Aorta (tissue), 5 donors: ENCODE measurements at places on chromosomes 4 and X. TPM values are rescaled to one million over a fixed set of nuclear protein-coding genes. Genes with fewer than 3 reads are reported as not detected.

USP9X gene
- total RNA-seq: 81.9 TPM

GRCh38 chrX:150502979-150503897, 65.2 kb upstream of the MTM1 start:
- no peak for DNase-seq
- H3K4me1 ChIP-seq: no peaks in the 10 kb centered on the region
- H3K36me3 ChIP-seq: no peaks in the 10 kb centered on the region
- no peak overlapping the region for H3K27ac ChIP-seq

- H3K27me3 ChIP-seq: no peaks in the 10 kb centered on the region
- DNase-seq: peak; percentile 45
- H3K27ac ChIP-seq: no peak overlapping the region
- H3K4me1 ChIP-seq: no peaks in the 10 kb centered on the region
- H3K4me3 ChIP-seq: no peak overlapping the region
These were observed 5.1 kb downstream of the GRIPAP1 start for GRCh38 chrX:48996969-48997368.

DNA sequence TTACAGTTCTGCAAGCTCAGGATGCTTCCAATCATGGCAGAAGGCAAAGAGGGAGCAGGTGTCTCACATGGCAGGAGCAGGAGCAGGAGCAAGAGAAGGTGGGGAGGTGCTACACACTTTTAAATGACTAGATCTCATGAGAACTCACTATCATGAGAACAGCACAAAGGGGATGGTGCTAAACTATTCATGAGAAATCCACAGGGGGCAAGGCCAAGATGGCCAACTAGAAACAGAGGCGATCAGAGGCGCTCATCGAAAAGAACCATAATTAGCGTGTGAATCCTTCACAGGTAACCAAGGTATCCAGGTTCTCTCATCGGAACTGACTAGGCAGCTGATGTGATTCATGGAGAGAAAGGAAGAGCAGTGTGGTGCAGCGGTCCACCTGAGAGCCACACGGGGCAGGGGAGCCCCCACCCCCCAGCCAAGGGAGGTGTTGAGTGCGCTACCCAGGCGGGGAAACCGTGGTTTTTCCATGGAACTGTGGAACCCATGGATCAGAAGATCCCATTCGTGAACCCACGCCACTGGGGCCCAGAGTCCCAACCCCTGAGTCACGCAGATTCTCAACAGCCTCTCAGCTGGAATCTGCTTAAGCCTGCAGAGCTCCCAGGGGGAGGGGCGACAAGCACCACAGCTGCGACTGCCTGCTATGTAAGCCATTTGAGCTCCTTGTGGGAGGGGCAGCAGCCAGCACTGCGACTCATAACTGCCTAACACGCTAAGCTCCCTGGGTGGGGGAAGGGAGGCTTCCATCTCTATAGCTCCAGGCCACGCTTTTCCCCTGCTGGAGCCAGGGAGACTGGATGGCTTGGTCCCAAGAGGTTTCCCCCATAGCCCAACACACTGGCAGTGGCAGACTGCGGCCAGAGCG, 46.7 kb downstream of the FGF16 start:
- DNase-seq: no peak
- no peak overlapping the region for H3K4me3 ChIP-seq
- no peaks in the 10 kb centered on the region for H3K36me3 ChIP-seq
- H3K27ac ChIP-seq: no peak overlapping the region

- no peaks in the 10 kb centered on the region for H3K4me1 ChIP-seq
- no peak overlapping the region for H3K27ac ChIP-seq
- no peaks in the 10 kb centered on the region for H3K36me3 ChIP-seq
- no peak overlapping the region for H3K4me3 ChIP-seq
- DNase-seq: no peak
These were observed 58.0 kb downstream of the PPEF2 start for GRCh38 chr4:75844151-75844662.

GRCh38 chrX:85544609-85545008, 165.1 kb upstream of the POF1B start:
- H3K36me3 ChIP-seq: no peaks in the 10 kb centered on the region
- H3K4me3 ChIP-seq: no peak overlapping the region
- H3K27me3 ChIP-seq: no peaks in the 10 kb centered on the region
- no peak for DNase-seq
- no peaks in the 10 kb centered on the region for H3K4me1 ChIP-seq
- no peak overlapping the region for H3K27ac ChIP-seq

DNA sequence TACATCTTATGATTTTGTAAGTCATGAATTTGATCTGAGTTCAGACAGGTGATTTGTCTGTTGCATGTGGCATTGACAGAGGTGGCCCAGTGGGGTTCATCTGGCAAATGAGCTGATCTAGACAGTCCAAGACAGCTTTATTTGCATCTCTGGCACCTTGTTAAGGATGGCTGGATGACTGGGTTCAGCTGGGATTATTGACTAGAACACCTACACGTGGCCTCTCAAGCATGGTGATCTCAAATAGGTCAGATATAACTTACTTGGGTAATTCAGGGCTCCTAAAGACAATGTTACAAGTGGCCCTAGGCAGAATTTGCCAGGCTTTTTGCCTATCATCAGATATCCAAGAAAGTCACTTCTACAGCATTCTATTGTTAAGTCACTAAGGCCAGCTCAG, 48.0 kb downstream of the APOOL start:
- H3K4me1 ChIP-seq: peaks cover 3% of the 10 kb centered on the region
- H3K4me3 ChIP-seq: no peak overlapping the region
- no peaks in the 10 kb centered on the region for H3K36me3 ChIP-seq
- DNase-seq: no peak
- H3K27me3 ChIP-seq: no peaks in the 10 kb centered on the region
- H3K27ac ChIP-seq: peak overlapping the region; percentile 43

- H3K4me3 ChIP-seq: peak overlapping the region; percentile 54
- H3K27ac ChIP-seq: no peak overlapping the region
- H3K4me1 ChIP-seq: no peaks in the 10 kb centered on the region
- no peaks in the 10 kb centered on the region for H3K36me3 ChIP-seq
- peak; percentile 96 for DNase-seq
- H3K27me3 ChIP-seq: no peaks in the 10 kb centered on the region
These were observed 1.9 kb downstream of the HUWE1 start for GRCh38 chrX:53684415-53685192.

DNA sequence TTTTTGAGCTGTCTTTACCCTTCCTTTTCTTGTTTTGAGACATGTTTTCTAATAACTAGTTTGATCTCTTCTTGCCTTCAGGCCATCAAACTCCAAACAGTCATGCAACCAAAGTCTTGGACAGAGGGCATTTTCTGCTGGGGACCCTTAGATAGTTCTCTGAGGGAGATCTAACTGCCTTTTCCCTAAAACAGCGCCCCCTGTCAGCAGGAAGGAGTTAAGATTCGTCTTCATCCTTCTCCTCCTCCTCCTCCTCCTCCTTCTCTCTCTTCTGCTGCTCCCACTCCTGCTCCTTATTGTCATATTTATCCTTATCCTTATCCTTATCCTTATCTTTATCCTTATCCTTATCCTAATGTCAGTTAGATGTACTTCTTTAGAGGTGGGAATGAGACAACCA, 417.2 kb downstream of the TRAM1L1 start:
- no peaks in the 10 kb centered on the region for H3K36me3 ChIP-seq
- H3K4me1 ChIP-seq: no peaks in the 10 kb centered on the region
- no peak for DNase-seq
- H3K27ac ChIP-seq: no peak overlapping the region
- no peaks in the 10 kb centered on the region for H3K27me3 ChIP-seq
- no peak overlapping the region for H3K4me3 ChIP-seq

GRCh38 chrX:108216405-108216804, 124.8 kb downstream of the ATG4A start:
- H3K27ac ChIP-seq: no peak overlapping the region
- no peak overlapping the region for H3K4me3 ChIP-seq
- no peaks in the 10 kb centered on the region for H3K27me3 ChIP-seq
- no peak for DNase-seq
- H3K4me1 ChIP-seq: no peaks in the 10 kb centered on the region
- H3K36me3 ChIP-seq: no peaks in the 10 kb centered on the region

DNA sequence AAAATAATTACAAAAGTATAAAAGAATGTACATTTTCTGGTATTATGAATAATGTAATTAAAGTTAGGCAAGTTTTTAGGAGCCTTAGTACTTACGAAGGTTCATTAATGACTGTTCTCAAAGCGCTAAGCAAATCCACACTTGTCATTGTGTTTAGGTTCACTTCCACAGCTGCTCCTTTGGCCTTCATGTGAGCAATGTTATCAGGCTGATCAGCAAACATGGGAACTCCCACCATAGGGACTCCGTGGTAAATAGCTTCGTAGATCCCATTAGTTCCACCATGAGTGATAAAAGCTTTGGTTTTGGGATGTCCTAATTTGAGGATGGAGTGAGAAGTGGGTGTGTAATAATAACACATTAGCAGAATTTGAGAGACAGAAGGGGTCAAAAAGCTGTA, 45.1 kb downstream of the UGT2A2 start:
- no peak overlapping the region for H3K4me3 ChIP-seq
- DNase-seq: no peak
- no peaks in the 10 kb centered on the region for H3K4me1 ChIP-seq

- H3K36me3 ChIP-seq: no peaks in the 10 kb centered on the region
- no peak within 1 kb of the TSS for H3K4me3 ChIP-seq
- no peak for DNase-seq
- H3K4me1 ChIP-seq: no peaks in the 10 kb centered on the region
These were observed at the start of gene SPP1 for GRCh38 chr4:87975466-87975865. TSS of gene SPP1 (plus strand) at chr4:87975714. CDS start at chr4:87976896, 1,182 bp downstream.

- no peak for DNase-seq
- H3K27ac ChIP-seq: no peak overlapping the region
- H3K27me3 ChIP-seq: no peaks in the 10 kb centered on the region
These were observed 5.5 kb upstream of the UGT2B17 start for GRCh38 chr4:68581383-68582338.

GRCh38 chr4:7854697-7855370, 84.8 kb downstream of the AFAP1 start:
- no peak for DNase-seq
- no peak overlapping the region for H3K27ac ChIP-seq
- no peak overlapping the region for H3K4me3 ChIP-seq
- H3K36me3 ChIP-seq: no peaks in the 10 kb centered on the region
- no peaks in the 10 kb centered on the region for H3K27me3 ChIP-seq
- peaks cover 2% of the 10 kb centered on the region for H3K4me1 ChIP-seq

DNA sequence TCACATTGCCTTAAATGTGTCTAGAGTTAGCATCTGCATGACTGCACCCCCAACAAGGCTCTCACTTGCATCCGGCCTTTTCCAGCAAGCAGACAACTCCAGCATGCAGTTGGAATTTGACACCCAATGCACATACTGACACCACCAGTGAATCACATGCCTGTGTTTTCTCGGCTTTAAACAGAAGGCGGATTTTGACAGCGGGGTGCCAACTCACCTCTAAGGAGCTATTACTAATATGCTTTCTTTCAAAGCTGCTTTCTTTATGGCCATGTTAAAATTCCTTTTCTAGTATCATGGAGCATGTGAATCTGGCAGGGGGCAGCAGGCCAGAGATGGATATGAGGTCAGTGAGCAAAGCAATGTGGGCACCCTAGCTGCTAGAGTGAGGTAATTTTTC, 78.0 kb upstream of the CLNK start:
- no peak overlapping the region for H3K27ac ChIP-seq
- no peak overlapping the region for H3K4me3 ChIP-seq
- no peak for DNase-seq
- H3K4me1 ChIP-seq: no peaks in the 10 kb centered on the region
- H3K27me3 ChIP-seq: no peaks in the 10 kb centered on the region
- no peaks in the 10 kb centered on the region for H3K36me3 ChIP-seq

GRCh38 chr4:40629401-40630334, at the start of gene RBM47:
TSS of gene RBM47 (minus strand) at chr4:40629864. CDS start at chr4:40438893, 190,971 bp downstream.
- H3K36me3 ChIP-seq: no peaks in the 10 kb centered on the region
- H3K4me1 ChIP-seq: no peaks in the 10 kb centered on the region
- peak within 1 kb of the TSS; percentile 57 for H3K4me3 ChIP-seq
- no peaks in the 10 kb centered on the region for H3K27me3 ChIP-seq
- peak; percentile 84 for DNase-seq
- H3K27ac ChIP-seq: no peak within 1 kb of the TSS

DNA sequence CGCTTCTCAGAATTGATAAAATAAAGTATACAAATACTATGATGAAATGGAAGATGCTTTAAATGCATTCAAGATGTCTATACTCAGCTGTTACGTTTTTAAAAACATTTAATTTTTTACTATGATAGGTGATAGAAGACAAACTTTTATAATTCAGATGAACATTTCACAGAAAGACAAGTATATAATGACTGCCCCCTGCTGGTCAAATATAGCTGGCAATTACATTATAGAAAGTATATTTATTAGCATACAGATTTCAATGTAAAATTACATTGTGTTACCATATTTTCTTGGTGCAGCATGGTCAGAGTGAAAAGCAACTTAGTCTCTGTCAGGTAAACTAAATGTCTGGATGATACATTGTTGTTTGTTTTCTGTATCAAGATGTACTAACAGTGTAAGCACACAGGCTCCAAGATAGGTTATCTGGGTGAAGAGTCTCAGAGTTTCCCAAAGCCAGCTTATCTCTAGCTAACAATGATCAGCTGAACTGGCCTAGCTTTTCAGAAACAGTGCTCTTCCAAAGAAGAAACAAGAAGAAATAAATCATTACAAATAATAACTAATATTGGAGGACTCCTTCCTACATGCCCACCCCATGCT, 54.1 kb downstream of the SRPX start:
- H3K27ac ChIP-seq: no peak overlapping the region
- no peak overlapping the region for H3K4me3 ChIP-seq
- H3K36me3 ChIP-seq: no peaks in the 10 kb centered on the region
- H3K27me3 ChIP-seq: no peaks in the 10 kb centered on the region
- no peak for DNase-seq
